Effector memory CD8-positive, alpha-beta T cell (primary cell): ENCODE measurements at places on chromosomes 1 and 21.

- DNase-seq = no peak
Observed at GRCh38 chr1:24973315-24973714, 43.2 kb upstream of the RUNX3 start.

- no peak for DNase-seq
Observed at GRCh38 chr1:41711581-41711980, 207.1 kb downstream of the HIVEP3 start.

- DNase-seq = no peak
Observed at GRCh38 chr1:207848234-207848633, 62.7 kb downstream of the CD34 start.

GRCh38 chr1:39650431-39650830 lies 11.0 kb upstream of the HEYL start:
- DNase-seq = no peak

DNA sequence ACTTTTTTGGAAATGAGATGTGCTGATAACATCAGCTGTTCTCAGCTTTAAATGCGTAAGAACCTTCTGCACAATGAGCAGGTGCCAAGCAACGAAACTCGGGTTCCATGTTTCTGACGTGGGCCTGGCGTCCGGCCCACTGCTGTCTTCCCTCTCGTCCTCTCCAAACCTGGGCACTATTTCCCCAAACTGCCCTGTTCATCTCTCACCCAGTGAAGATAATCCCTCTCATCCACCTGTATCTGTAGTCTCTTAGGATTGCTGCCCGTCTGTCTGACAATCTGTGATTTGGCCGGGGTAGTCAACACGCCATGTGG lies 50.1 kb upstream of the CNTN2 start:
- no peak for DNase-seq

DNA sequence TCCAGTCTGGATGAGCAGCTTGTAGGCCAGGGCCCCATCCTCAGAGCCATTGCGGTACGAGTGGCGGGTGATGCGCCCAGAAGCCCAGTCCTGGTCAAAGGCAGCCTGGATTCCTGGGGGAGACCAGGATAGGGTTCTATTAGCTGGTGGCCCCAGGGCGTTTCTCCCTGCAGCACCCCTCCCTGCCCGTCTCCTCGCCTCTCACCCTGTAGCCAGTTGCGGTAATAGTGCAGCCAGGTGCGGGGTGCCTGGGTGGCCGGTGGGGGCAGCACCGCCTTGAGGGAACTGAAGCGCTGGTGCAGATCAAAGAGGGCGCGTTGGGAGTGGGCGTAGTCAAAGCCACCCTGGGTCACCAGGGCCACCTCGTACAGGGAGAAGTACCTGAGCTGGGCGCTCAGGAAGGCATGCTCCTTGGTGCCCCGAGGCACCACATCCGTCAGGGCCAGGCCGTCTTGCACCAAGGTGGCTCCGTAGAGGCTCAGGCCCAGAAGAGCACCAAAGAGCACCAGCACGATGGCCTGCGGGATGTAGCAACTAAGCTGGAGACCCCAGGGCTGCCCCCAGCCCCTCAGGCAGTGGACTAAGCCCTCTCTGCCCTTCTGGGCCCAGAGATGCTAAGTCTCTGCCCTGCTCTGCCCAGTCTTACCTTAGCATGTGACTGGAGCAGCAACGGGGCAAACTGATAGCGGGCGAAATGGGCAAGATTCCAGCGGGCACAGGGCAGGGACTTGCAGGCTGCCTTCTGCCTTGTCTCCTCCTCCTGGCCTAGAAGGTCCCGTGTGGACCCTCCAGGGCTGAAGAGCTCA lies 15.7 kb downstream of the PTCH2 start:
- no peak for DNase-seq

- no peak for DNase-seq
Observed at GRCh38 chr1:109485001-109485400, 1.3 kb downstream of the ATXN7L2 start.
